Muscle of leg (tissue), 16 donors: ENCODE measurements at places on chromosomes 4 and X. TPM values are rescaled to one million over a fixed set of nuclear protein-coding genes. Genes with fewer than 3 reads are reported as not detected.

GRCh38 chr4:41586675-41587225 is 48.8 kb downstream of the LIMCH1 start:
- no peak for DNase-seq

- DNase-seq, result peak; percentile 30
These were observed 192.3 kb upstream of the ANKRD50 start for GRCh38 chr4:124904723-124905388.

GRCh38 chr4:27198971-27199370 is 338.3 kb downstream of the STIM2 start:
- DNase-seq, result peak; percentile 24

GRCh38 chr4:36304138-36304681 is 22.8 kb downstream of the DTHD1 start:
- no peak for DNase-seq

DNA sequence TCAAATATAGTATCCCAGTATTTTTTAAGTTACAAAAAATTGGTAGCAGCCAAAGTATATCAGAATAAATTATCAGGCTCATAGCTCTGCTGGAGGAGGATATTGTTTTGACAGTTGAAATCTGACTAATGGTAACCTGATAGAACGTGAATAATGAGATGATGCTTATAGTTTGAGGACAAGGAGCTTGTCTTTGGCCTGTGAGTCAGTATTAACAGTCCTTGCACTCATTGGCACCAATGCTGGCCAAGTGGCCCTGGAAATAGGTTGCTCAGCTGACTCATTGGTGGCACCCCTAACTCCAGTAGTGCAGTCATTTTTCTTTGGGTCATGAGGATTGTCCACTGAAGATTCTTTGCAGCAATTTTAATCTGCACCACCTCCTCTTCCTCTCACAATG is 203.3 kb upstream of the JADE1 start:
- no peak for DNase-seq

DNA sequence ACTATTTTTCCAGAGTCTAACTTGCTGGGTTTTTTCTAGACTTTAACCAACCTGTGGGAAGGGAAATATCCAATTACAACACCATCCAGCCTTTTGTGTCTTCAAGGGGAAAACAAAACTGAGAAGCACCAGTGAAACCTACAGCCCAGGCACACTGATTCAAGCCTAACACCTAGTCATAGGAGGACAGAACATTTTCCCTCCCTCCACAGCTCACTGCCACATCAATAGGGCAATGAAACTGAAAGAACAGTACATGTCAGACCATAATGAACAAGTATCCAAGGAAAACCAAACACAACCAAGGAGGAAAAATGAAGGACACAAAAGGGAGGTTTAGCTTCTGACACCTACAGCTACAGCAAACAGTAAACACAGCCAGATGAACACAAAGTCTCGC is 17.6 kb downstream of the MAGEA8 start:
- no peak for DNase-seq

DNA sequence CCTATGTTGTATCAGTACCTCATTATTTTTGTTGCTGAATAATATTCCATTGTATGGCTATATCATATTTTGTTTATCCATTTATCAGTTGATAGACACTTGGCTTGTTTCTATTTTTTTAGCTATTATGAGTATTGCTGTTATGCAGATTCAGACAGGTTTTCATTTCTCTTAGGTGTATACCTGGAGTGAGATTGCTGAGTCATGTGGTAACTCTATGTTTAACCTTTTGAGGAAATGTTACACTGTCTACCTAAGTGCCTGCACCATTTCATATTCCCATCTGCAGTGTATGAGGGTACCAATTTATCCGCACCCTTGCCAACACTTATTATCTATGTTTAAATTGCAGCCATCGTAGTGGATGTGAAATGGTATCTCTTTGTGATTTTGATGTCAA is 43.0 kb upstream of the SH3RF1 start:
- DNase-seq, result no peak

DNA sequence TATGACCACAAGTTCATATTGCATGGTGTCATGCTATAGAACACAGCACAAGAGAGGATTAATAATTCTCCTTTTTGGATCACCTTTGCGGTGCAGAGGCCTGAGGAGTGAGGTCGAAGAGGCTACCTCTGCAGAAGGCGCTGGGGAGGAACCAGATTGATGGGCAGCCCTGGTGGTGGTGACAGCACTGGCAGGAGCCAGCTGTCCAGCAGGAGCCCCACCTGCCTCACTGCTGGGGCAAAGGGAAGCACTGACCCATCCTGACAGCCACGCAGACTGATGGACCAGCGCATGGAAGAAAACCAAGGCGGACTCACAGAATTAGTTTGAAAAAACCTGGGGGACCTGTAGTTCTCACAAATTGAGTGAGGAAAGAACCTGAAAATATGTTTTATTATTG is 50.9 kb downstream of the COX18 start:
- no peak for DNase-seq

GRCh38 chrX:109847257-109848187 is 114.5 kb upstream of the ACSL4 start:
- DNase-seq, result no peak

- peak; percentile 1 for DNase-seq
These were observed 215.8 kb downstream of the PACRGL start for GRCh38 chr4:20916106-20916505.

DNA sequence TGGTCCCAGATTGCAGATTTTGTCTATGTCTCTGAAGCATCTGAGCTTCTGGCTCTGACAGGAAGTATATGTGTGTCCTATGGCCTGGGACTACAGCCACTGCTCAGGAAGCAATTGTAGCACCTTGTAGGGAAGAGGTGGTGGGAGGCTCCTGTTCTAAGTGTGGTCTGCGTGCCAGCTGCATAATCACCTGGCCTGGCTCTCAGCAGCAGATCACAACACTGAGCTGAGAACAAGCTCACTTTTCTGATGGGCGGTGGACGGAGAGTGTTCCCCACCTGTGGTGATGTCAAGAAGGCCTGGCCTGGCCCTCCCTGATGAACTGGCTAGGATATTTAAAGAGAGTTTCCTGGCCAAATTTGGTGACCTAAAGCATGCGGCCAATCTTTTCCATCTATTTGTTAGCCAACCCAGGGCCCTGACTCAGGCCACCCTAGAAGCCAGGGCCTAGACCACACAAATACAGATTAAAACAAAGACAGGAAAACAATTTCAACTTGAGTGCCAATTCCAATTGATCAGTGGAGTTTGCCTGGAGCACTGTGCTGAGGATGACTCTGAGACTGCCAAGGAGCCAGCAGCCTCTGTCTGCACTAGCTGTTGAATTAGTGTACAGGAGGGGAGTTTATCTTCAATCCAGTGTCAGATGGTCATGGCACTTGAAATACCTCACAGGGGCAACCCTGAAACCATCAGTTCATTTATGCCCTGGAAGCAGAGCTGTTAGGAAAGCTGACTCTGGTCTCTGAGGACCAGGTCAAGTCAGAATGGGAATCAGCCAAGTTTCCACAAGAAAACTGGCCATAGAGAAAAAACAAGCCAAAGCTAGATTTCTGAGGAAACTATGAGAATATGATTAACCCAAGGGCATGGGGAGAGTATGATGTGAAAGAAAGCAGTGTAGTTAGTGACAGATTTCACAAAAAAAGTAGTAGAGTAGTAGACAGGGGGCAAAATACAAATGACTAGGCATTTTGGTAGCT is 47.4 kb downstream of the PRDM5 start:
- peak; percentile 75 for DNase-seq

DNA sequence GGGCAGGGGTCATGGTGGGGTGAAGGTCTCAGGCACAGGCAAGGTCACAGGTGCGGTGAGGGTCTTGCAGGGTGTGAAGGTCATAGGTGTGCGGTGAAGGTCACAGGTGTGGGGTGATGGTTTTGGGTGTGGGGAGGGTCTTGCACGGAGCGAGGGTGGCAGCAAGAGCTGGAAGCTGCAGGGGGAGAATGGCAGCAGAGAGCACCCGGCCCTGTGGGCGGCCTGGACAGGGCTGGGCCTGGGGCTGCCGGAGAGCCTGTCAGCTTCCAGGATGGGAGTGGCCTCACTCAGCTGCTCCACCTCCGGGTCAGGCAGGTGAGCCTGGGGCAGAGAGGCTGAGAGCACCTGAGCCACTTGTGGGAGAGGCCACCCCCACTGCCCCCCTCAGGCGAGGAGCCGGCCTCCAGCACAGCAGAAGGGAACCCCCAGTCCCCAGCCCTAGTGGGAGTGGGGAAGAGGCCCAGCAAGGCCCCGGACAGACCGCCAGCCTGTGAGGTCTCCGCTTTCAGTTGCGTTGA is 1.5 kb downstream of the MSANTD1 start:
- DNase-seq, result no peak

DNA sequence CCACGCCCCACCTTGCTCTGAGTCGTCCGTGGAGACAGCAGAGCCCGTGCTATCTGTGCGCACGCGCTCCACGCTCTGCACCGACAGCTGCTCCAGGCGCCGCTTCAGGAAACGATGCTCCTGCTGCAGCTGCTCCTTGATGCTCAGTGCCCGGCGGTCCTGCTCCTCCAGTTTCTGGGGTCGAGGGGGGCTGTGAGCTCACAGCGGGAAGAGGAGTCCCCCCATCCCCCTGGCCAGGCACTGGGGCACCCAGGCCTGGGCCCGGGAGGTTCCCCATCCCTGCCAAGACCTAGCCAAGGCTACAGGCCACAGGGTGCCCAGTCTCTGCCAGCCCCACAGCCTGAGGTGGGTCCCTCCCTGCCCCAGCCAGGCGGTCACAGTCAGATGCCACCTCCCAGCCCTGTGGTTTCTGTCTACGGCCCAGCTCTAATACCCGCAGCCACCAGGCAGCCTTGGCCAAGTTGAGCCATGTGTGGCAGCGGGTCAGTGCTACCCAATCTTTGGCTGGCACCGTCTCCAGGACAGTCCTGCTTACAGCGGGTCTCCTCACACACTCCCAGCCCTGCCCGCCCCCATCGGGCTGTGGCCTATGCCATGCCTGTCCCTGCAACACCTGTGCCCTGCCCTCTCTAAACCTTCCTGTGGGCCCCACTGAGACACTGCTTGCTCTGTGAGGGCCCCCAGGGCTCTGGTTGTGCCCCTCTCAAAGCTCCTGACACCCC is 9.3 kb upstream of the HAUS3 start:
- DNase-seq, result peak; percentile 3

- DNase-seq, result no peak
These were observed 1865.3 kb upstream of the AGA start for GRCh38 chr4:179307297-179308136.

Gene C4orf36
- polyA plus RNA-seq, result 0.21 TPM

Gene GSX2
- not detected for polyA plus RNA-seq

Gene BRCC3
- 18.2 TPM for polyA plus RNA-seq

Gene NPY2R
- polyA plus RNA-seq, result not detected

Gene ANTXR2
- polyA plus RNA-seq, result 135 TPM

Gene APEX2
- polyA plus RNA-seq, result 11.2 TPM
